ENCODE measurements at places on chromosomes 3 and 15.

DNA sequence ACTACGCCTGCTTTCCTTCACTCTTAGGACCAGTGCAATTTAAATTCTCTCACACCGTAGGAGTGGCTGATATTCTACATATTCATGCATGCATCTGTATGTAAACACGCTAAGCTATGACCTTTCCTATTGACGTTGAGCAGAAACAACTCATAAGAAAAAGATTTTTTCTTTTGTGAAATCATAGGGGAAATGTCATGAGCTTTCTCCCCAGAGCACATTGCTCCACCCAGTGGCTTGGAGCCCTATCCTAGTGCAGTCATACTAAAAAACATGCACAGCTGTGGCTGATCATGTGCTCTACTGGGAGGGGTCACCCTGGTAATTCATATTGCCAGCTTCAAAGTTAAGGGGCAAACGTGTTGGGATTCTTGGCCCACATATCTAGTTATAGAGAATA lies 1.8 kb upstream of the MESD start:
- no peak for DNase-seq

DNA sequence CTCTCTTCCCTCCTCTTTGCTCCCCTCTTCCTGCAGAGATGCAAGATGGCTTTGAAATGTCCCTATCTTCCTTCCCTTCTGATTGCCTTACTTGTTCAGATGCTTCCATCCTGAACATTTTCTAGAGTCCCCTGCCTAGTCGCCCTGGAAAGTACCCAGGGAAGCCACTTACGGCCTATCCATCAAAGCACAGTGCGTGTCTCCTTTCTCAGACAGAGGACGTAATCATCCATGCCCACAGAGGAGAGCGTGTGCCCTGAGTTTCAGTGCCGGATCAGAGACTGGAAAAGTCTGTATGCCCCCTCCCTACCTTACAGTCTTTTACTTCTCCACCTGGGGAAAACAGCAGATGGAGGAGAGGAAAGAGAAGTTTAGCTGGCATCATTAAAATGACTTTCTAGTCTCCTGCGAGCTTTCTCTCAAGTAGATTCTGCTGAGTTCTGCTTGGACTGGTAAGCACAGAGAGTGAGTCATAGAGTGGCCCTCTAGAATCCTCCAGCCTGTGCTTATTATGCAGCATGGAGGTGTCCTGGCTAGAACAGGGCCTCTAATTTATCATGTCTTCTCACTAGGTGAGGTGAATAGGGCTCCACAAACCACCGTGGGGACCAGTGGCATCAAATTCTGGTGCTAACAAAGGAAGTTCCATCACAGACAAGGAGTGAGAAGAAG lies 114.6 kb downstream of the SLCO3A1 start:
- DNase-seq: no peak

- no peak for DNase-seq
These were observed 80.6 kb upstream of the MITF start for GRCh38 chr3:69658514-69659140.

GRCh38 chr3:122508135-122508914 lies 6.4 kb downstream of the KPNA1 start:
- no peak for DNase-seq

DNA sequence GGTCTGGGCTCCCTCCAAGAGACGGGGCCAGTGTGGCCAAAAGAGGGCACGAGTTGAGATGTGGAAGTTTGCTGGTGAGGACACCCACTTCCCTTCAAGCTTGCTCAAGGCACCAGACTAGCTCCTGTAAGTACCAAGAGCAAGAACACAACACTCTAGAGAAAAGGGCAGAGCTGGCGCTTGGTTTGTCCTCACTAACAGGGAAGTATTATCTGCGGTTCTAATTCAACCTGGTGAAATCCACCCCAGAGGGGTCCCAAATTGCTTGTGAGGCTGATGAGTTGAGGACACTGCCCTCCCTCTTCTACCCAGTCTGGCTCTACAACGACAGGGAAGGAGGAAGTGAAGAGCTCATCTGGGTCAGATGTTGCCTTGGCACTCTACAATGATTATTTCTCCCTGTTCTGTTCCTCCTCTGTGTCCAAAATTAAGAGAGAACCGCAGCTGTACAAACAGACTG lies 16.9 kb upstream of the FSIP1 start:
- DNase-seq: no peak

- DNase-seq: no peak
These were observed 651 bp downstream of the PLCD1 start for GRCh38 chr3:38028621-38029361.

DNA sequence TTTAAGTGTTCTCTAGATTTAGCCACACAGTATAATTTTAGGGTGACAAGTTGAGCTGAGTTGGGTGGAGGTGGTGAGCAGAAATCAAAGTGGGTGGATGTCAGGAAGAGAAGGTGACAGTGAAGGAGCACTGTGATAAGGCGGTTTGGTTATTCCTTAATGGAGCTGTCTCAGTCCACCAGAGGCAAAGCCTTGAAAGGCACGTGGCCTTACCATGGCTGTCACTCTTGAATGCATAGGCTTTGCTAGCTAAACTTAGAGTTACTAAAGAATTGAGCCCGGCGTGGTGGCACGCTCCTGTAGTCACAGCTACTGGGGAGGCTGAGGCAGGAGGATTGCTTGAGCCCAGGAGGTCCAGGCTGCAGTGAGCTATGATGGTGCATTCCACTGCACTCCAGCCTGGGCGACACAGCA lies 560 bp upstream of the TTLL13 start:
- no peak for DNase-seq

DNA sequence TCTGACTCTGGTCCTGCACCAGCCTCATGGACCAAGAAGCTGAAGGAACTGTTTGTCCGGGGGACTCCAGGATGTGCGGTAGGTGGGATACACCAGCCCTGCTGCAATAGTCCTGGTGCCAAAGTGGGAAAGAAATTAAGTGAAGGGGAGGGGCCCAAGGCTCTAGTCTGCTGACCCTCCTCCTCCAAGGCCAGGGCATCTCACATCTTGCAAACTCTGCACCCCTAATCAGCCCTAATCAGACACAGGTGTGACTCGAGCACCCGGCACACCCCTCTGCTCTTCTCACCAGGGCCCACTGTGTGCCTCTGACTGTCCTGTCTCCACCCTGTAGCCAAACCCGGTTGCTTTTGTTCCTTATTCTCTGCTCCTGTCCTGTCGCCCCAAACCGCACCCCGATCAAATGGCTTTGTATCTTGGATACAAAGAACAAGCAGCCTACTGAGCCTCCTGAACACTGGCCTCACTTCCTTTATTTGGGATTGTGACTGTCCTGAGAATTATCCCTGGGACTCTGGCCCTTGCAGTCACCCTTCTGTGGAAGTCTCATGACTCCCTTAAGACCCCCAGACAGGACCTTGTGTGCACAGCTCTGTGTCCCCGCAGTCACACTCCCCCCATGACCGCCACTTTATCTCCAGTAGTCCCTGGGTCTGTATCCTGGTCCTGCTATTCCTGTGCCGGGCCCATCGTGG lies 26.7 kb upstream of the SLC41A3 start:
- no peak for DNase-seq

DNA sequence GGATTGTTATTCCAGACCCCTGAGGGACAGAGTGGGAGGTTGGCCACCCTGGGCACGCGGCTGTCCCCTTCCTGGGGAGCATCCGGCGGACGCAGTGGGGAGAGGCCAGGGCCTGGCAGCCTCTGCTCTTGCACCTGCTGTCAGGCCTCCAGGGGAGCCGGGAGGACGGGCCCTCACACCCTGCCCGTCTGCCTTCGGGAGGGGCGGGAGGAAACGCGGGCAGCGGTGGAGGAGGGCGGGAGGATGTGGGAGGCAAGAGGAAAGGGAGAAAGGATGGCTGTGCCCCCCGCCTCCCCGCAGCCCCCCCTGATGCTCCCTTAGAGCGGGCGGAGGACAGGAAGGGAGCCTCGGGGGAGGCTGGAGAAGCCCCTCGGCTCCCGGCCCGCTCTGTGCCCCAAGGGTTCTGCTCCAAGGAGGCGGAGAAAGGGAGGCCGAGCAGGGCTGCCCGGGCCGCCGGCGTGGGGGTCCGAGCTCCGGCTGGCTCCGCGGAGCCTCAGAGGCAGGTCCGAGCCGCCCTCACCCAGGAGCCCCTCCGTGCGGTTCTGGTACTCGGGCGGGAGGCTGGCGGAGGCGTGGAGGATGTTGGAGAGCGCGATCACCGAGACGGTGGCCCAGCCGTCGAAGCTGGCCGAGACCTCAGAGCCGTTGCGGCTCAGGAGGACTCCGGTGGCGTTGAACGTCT lies 40.9 kb downstream of the MUC20 start:
- DNase-seq: no peak

- DNase-seq: no peak
These were observed 13.0 kb upstream of the UPK1B start for GRCh38 chr3:119160361-119160760.

- DNase-seq: no peak
These were observed 37.7 kb upstream of the INO80 start for GRCh38 chr15:41153733-41154132.

DNA sequence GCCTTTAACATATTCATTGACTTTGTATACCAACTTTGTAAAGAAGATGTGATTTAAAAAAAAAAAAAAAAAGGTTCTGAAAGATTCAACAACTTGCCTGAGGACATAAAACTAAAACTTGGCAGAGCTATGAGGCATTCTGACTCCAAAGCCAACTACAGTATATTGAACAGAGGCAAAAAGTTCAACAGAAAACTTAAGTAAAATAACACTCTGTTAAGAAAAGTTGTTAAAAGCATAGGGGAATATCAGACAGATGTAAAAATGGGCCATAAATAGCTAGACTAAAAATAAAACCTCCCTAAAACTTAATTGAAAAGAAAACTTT lies 23.4 kb downstream of the GOLIM4 start:
- no peak for DNase-seq

DNA sequence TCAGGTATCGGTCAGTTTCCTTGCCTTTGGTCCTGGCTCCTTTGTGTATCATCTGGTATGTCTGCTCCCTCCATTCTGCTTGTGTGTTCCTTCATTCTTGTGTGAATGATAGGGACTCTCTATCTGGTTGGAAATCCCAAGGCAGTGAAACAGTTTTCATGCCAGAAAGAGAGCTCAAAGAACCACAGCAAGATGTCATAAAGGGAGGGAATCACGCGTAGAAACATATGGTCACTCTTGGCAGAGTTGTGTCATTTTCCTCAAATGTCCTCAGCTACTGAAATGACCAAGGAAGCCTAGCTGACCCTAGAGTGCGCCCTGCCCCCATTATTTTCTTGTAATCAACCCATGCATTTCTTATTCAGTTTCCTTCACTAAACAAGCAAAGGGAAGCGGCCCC lies 48.0 kb downstream of the RASGRP1 start:
- no peak for DNase-seq

- DNase-seq: no peak
These were observed 20.0 kb downstream of the MASP1 start for GRCh38 chr3:187271582-187271981.

- DNase-seq: no peak
These were observed 418.9 kb upstream of the TPRG1 start for GRCh38 chr3:188752850-188753249.

GRCh38 chr15:78105476-78106241 lies 13.3 kb downstream of the SH2D7 start:
- DNase-seq: no peak

GRCh38 chr15:68781766-68782588 lies 38.7 kb downstream of the ANP32A start:
- DNase-seq: no peak

DNA sequence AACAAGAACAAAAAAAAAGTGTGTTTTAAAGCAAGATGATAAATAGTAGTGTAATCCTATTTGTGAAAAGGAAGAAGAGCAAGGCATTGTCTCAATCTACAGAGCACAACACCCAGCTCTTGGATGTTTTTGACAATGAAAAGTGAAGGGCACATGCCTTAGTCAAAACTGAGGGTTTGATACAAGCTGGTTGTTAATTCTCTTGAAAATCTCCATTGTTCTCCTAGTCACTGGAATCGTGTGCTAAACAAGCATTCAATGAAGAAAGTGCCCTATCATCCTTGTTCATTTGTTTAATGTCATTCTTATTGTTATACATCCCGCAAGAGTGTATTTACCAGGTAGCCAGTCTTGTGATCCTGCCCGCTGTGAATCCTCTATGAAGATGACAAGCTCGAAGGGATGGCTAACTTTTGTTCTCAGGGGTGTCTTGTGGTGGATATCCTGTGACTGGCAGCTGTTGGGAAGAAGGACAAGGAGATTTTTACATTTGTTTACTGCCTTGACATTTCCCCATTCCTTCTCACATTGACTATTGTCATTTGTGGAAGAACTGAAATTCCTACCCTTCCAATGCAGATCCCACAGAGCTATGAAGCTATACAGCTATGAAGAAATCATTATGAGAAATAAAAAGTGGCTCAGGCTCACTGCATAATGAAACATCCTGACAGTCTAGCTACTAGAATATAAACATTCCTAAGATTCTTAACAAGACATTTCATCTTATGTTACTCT lies 175.9 kb downstream of the VGLL3 start:
- no peak for DNase-seq

DNA sequence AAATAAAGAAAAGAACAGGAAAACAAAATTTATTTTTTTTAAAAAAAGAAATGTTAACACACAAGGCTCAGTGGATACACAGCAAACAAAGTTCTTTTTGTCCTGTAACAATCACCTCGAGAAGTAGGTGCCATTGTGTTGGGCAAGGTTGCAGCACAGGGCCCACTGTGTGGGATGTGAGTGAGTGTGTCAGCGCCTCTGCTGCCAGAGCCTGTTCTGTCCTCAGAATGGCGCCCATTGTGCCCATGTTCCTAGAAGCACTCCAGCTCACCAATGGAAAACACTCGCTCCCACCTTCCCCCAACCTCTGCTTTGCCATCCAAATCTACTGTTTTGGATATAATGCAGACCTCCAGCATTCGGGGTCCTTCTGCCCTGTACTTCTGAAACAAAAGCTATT lies 84.9 kb upstream of the CLDN18 start:
- DNase-seq: no peak

GRCh38 chr3:128554465-128555097 lies 61.6 kb upstream of the GATA2 start:
- DNase-seq: no peak

DNA sequence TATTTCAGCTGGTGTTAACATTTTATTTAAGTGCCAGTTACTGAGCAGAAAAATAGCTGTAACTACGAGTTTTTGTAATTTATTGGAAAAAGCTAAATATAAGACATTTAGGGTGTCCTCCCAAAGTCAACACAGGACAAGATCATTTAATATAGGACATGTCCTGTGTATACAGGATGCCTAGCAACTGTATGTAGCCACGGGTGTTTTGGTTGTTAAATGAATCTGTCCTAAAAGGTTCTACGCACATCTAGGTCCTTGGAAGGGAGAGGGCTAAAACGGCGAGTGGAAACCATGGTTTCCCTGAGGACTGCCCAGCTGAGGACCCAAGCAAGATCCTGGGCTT lies 565 bp upstream of the ZNF621 start:
- DNase-seq: no peak

- DNase-seq: no peak
These were observed 6.9 kb downstream of the NUDT16 start for GRCh38 chr3:131388490-131388799.

DNA sequence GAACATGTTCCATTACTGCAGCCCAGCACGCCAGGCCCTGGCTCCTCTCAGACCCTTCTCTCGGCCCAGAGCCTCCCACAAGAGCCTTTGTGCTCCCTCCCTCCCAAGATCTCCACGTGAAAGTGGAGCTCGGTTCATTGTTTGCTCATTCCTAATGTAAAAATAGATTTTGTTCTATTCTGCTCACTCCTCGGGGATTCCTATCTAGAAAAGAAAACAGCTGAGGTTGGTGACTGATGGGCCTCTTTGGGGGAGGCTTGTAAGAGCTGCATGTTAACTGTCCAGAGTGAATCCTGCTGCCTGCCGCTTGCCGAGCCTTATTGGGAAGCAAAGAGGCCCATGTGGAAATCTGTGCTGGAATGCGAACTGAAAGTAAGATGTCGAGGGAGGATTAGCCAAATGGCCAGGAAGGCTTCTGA lies 267.1 kb downstream of the LRTM1 start:
- DNase-seq: no peak
